ENCODE measurements at places on chromosomes 12 and 14. TPM values are rescaled to one million over a fixed set of nuclear protein-coding genes. Genes with fewer than 3 reads are reported as not detected.

JDP2 gene
- total RNA-seq = 5.7 TPM

DNA sequence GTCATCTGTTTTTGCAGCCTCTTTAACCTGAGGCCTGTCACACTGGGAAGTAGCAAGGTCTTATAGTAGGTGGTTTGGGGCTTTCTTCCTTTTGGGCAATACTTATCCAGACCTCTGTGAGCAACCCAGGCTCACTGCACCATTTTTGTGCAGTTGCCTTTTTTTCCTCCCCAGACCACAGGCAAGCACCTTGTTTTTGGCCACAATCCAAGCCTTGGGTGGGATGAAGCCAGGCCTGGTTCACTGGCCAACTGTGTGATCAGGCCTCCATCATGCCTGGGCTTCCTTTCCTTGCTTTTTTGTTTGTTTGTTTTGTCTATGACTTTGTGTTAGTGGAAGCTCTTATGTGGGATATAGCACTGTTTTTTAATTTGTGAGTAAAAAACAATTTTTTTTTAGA is 71.7 kb downstream of the DNAH10 start:
- no peak for DNase-seq

ABCD2 gene
- total RNA-seq = 4.2 TPM

DNA sequence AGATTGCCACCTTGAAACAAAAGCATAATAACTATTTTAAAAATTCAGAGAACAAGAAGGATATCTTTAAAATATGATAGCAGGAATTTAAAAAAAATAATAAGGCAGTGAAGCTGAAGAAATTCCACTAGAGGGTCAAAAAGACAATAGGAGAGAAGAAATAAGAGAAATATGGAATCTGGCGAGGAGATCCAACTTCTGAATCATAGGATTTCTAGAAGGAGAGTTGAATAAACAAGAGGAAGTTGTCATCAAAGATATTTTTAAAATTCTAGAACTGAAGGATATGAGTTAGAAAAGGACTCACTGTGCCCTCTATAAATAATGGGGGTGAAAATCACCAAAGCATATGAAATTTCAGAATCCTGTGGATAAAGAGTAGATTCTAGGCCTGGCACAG is 26.8 kb upstream of the TOMM20L start:
- DNase-seq = no peak

DNA sequence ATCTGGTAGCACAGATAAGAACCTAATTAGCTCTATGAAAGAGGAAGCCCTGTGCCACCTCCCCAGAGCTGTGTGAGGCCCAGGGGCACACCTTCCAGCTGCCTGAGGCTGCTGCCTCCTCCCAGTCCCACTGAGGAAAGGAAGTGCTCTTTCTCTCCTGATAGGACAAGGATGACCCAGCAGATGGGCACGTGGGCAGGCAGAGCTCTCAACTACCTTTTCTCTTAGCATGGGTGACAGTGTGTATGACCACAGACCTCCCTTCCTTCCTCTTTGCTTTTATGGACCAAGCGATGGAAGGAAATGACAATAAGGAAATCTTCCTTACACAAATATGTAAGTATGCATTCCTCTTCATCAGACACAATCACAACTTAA is 127.6 kb upstream of the AMIGO2 start:
- no peak for DNase-seq

- DNase-seq = no peak
Observed at GRCh38 chr14:103382376-103382775, 2.8 kb upstream of the MARK3 start.

TEP1 gene
- total RNA-seq = 22.7 TPM

- no peak for DNase-seq
Observed at GRCh38 chr14:21556378-21557083, 23.3 kb downstream of the OR10G3 start.

DNA sequence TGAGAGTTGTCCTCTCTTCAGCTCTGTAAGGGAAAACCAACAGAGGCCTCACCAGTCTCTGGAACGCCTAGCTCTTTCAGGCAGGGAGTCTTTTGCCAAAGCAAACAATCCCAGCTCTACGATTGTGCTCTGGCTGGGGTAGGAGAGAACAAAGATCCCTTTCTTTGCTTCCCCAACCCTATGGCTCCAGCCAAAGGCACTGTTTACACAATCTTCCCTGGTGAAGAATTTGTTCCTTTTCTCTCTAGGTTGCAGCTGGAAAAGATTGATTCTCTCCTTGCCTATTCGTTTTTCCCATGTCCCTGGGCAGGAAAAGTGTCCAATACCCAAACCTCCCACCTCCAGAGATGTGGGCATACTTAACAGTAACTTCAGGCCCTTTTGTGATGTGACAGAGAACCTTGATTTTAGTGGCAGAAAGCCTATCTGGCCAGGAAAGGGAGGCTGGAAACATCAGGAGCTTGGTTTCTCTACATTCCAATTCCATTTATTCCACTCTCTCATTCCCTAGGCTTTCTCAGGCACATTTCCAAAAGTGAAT is 16.8 kb downstream of the ATP5MC2 start:
- DNase-seq = no peak

KCNC2 gene
- total RNA-seq = 11.6 TPM

RNASE2 gene
- not detected for total RNA-seq

Measured in glutamatergic neuron (in vitro differentiated cells).